Breast epithelium (tissue), 4 donors: ENCODE measurements at places on chromosomes 7 and 10. TPM values are rescaled to one million over a fixed set of nuclear protein-coding genes. Genes with fewer than 3 reads are reported as not detected.

The CDHR1 gene
- 0.15 TPM for total RNA-seq

GRCh38 chr10:71575451-71575850, 144.1 kb downstream of the C10orf105 start:
- no peak for DNase-seq

The ZSCAN21 gene
- 13.0 TPM for total RNA-seq

DNA sequence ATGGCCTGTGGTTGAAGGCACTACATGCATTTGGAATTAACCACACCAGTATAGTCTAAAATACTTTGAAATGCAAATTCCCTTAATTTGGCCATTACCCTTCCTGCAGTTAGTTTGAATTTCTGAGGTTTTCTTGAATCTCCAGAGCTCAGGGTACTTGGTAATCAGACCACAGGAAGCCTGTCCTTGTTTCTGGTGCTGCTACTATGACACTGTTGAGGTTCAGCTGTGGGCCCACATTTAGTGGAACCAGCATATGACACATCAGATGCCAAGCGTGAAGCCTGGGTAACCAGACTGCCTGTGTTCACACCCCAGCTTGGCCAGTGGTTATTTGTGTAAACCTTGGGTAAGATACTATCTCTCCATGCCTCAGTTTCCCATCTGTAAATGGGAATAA, 124.3 kb downstream of the SNX10 start:
- DNase-seq = no peak

- no peak for DNase-seq
Measured at GRCh38 chr7:46127814-46128213, 206.7 kb upstream of the IGFBP3 start.

- no peak for DNase-seq
Measured at GRCh38 chr10:14652816-14653215, 121.9 kb downstream of the FAM107B start.

DNA sequence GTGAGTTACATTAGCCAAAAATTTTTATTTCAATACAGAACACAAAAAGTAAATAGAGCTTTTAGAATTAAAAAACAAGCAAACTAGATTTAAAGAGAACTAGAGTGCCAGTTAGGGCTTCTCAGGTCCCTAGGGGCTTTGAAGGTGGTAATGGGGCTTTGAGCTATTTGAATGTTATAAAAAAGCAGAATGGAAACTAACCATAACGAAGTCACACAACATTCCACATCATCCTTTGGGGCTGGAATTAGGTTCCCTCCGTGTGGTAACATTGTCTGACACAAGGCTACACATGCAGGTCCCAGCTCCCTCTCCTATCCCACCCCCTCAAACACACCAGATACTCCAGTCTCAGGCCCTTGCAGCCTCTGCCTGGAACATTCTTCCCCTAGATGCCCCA, 15.3 kb downstream of the JAZF1 start:
- DNase-seq = no peak

GRCh38 chr7:25835197-25835596, 316.8 kb upstream of the NFE2L3 start:
- DNase-seq = no peak

DNA sequence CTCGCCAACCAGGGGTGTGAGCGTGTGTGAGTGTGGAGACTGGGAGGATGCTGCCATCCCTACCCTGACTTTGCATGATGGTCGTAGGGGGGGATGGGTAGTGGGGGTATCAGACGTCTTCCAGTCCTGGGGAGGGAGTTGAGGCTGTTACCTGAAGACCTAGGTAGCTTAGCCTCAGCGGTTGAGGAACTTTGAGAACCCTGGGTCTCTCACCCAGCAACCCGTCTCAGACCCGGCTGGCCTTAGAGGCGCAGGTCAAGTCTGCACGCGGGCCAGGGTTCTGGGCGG, 2.7 kb downstream of the SLC4A2 start:
- DNase-seq = no peak

DNA sequence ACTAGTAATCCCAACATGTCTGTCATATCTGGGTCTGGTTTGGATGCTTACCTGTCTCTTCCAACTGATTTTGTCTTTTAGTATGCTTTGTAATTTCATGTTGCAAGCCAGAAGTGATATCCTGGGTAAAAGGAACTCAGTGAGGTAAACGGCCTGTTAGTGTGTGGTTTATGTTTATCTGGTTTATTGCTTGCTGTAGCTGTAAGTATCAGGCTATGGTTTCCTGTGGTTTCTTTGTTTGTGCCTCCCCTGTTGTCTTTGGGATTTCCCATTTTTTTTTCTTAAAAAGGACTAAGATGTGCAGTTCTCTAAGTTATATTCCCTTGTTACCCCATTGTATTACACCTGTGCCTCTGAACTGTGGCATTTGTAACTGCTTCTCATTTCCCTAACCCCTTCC, 323.5 kb upstream of the POM121L12 start:
- no peak for DNase-seq

GRCh38 chr7:17501441-17502212, 203.2 kb downstream of the AHR start:
- no peak for DNase-seq

DNA sequence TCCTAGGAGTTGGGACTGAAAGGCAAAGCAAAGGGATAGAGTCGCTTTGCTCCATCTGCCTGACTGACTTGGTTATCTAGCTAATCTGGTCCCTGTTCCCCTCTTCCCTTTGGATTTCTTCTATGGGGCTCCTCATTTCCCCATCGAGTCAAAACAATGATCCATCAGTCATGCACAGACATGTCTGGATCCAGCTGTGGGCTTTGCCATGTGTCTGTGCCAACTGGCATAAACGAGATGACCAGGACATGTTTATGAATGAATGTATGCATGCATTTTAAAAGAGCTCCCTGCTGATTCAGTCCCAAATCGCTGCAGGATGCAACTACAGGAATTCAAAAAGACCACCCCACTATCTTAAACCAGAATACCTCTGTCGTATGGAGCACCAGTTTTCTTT, 122.0 kb downstream of the ARL4A start:
- no peak for DNase-seq

DNA sequence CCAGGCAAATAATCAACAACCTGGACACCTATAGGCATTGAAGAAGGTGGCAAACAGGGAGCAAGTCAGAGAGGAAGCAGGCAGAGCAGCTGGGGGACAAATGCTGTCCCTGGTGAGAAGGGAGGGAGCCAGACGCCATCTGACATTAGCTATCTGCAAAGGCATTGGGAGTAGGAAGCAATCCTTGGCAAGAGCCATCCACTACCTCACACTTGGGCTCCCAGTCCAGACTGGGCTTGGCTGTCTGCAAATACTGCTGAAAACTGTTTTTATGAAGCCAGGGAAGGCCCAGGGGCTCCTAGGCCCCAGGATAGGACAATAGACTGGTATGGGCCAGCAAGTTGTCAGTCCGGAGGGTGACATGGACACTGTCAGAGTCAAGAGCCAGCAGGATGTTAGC, 132.5 kb downstream of the SORBS1 start:
- no peak for DNase-seq

- DNase-seq = no peak
Measured at GRCh38 chr7:2554661-2555111, 638 bp downstream of the BRAT1 start.

GRCh38 chr7:129771201-129771927, 159.8 kb downstream of the NRF1 start:
- no peak for DNase-seq

GRCh38 chr10:16583382-16583781, 61.7 kb upstream of the C1QL3 start:
- DNase-seq = no peak

DNA sequence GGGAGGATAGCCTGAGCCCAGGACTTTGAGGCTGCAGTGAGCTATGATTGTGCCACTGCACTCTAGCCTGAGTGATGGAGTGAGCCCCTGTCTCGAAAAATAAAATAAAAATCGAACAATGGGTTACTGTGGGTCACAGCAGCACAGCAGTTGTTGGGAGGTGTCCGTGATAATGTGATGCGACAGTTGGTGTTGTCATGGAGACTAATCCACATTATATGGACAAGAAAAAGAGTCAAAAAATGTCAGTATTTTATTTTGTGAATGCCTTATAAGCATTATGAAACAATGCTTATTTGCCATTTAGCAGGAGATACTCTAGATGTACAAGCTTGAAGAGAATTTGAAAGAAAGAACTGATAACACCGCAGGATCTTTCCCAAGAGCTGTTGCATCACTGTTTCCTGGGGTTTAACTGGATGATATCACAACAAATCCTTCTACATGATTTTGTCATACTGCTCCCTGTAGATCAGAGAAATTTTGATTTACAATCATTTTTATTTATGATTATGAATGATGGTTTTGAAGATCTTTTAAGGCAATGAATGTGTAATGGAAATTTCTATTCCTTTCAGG, 195.4 kb downstream of the BAMBI start:
- DNase-seq = no peak

DNA sequence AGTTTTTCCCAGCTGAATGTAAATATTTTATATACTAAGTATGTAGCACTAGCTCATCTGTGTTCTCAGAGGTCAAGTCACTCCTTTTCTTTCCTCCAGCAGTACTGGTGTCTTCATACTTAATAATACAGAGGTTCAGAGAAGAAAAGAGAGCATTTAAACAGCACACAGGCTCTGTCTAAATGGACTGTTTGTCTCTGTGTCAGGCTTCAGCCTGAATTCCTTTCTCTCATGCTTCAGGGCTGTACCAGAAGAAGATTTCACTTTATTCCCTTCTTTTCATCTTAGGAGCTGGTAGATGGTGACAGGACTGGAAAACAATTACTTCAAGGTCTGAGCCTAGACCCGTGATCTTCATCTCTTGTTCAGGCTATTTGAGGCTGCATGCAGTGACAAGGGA, 51.4 kb upstream of the LYZL2 start:
- DNase-seq = no peak

DNA sequence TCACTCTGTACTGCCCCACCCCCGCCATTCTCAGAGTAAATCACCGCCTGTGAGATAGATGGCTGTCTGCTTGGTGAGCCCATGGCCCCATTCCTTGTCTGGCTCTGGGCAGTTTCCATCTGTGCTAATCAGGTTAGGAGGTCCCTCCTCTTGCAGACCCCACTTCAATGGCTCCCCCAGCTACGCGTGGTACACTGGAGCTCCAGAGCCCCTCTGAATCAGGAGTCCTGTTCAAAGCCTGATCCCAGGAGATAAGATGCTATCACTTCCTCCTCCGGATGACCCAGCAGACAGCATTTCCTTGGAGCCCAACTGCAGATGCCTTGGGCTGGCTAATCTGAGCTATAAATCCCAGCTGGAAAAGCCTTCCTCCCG, 122.3 kb downstream of the SH3PXD2A start:
- no peak for DNase-seq

DNA sequence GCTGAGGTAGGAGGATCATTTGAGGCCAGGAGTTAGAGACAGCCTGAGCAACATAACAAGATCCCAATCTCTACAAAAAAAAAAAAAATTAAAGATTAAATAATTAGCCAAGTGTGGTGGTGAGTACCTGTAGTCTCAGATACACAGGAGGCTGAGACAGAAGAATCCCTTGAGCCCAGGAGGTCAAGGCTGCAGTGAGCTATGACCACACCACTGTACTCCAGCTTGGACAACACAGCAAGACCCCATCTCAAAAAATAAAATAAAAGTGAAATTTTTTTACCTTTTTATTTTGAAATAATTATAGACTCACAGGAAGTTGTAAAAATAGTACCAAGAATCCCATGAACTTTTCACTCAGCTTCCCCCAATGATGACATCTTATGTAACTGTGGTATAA, 4.9 kb downstream of the FAM149B1 start:
- DNase-seq = no peak

- DNase-seq = no peak
Measured at GRCh38 chr10:27145937-27146336, 8.2 kb downstream of the YME1L1 start.

- no peak for DNase-seq
Measured at GRCh38 chr7:26449175-26450165, 157.8 kb downstream of the SNX10 start.

GRCh38 chr7:16791071-16791470, 13.7 kb downstream of the AGR2 start:
- DNase-seq = no peak

The STOX1 gene
- 8.8 TPM for total RNA-seq

The STK17A gene
- total RNA-seq = 13.3 TPM

DNA sequence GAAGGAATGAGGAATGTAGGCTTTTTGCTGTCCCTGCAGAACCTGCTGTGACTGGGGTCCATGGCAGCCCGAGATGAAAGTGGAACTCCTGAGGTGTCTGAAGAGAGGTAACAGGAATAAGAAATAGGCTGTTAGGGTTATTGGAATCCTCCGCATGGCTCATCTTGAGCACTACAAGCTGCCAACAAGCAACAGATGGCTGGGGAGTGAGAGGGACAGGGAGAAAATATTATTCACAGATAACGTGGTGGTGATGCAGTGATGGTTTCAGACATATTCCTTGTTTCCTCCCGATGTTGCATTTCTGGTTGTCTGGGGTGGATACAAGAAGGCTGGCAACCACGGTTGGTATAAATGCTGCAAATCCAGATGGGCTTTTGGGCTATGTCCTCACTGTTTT, 46.1 kb downstream of the AP3M1 start:
- no peak for DNase-seq

The ADCYAP1R1 gene
- total RNA-seq = 19.7 TPM

DNA sequence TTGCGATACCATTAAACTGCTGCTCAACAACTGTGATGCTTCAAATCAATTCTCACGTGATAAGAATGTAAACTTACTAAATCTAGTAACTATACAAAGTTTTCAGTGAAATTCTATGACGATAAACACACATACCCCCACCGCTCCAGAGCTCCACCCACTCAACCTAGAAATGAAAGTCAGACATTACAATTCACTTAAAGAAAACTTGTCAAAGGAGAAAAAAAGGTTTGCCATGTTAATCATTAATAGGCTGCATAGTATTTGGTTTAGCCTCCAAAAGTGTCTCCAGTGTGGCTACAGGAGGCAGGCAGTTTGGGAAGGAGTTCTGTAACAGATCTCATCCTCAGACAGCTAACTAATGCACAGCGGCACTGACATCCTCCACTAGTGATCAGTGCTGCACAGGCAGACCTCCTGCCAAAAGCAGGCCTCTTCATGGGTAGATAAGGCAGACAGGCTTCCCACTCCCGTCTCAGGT, 3.1 kb downstream of the HERPUD2 start:
- no peak for DNase-seq

- DNase-seq = no peak
Measured at GRCh38 chr10:13404305-13404759, 56.2 kb upstream of the SEPHS1 start.

GRCh38 chr10:77350134-77350533, 287.5 kb downstream of the KCNMA1 start:
- DNase-seq = no peak
